ENCODE measurements at places on chromosomes 12 and 14. TPM values are rescaled to one million over a fixed set of nuclear protein-coding genes. Genes with fewer than 3 reads are reported as not detected.

RNASE7 gene
- not detected for total RNA-seq

AKAP6 gene
- 1.3 TPM for total RNA-seq

IFNG gene
- total RNA-seq = 39.0 TPM

GRCh38 chr14:58639842-58640484 is 2.2 kb downstream of the DACT1 start:
- no peak overlapping the region for H3K27ac ChIP-seq
- DNase-seq = no peak
- H3K27me3 ChIP-seq = peaks cover 51% of the 10 kb centered on the region
- H3K36me3 ChIP-seq = no peaks in the 10 kb centered on the region
- no peak overlapping the region for H3K4me3 ChIP-seq
- peaks cover 23% of the 10 kb centered on the region for H3K4me1 ChIP-seq

DNA sequence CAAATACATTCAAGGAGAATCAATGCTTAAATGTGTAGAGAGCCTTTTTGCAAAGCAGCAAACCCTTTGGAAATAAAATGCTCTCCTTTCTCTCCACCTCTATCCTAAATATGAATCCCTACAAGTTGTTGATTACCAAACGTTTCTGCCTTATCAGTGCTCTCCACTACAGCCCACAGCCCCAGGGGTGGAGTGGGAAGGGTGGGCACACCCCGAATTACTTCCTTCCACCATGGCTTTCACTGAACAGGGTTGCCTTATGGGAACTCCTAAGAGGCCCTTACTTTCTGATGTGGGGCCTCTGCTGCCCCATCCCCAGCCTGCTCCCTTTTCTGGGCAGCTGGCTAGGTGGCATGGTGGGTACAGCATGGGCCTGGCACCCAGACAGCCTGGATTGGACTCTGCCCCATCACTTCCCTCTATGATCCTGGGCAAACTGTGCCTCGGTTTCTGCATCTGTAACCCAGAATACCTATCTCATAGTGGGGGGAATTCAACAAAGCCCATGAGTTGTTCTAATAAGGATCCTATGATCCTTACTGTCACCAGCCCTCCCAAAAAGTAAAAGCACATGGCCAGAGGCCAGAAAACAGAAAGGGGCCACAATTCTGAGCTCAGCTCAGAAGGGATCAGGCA is 16.1 kb downstream of the AK7 start:
- no peak for DNase-seq
- no peaks in the 10 kb centered on the region for H3K4me1 ChIP-seq
- no peak overlapping the region for H3K27ac ChIP-seq

Measured in activated naive CD8-positive, alpha-beta T cell treated with anti-CD3 and anti-CD28 coated beads for 36 hours (primary cell).